ENCODE measurements at places on chromosomes 3 and 15.

- no peak for DNase-seq
Observed at GRCh38 chr15:30068326-30068725, 14.4 kb upstream of the GOLGA8J start.

DNA sequence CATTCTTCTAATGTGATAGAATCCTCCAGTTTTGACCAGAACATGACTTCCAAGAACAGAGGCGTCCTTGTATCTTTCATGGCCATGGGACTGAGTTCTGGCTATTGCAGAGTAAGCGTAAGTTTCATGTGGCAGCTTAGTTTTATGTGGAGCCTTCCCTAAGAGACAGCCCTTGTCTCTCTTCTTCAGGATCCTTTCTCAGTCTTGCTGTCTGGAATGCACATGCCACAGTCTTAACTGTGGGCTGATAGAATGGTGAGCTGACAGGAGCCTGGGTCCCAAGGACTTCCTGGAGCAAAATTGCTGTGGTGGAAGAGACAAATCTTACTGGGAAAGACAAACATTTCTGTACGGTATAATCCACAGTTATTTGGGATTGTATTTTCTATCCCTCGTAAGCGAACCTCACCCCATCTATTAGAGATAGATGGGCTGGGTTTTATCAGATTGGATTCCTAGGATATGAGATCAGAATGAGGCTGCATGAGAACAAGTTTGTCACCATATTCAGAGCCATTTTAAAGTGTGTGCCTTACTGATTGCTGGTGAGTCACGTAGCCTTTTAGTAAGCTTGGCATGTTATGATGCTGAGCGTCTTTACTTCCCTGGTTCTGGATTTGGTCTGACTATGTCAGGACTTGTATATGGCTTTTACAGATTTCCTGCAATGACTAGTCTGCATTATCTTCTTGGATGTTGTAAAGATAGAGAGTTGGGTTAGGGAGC lies 32.8 kb downstream of the CDIN1 start:
- no peak for DNase-seq

DNA sequence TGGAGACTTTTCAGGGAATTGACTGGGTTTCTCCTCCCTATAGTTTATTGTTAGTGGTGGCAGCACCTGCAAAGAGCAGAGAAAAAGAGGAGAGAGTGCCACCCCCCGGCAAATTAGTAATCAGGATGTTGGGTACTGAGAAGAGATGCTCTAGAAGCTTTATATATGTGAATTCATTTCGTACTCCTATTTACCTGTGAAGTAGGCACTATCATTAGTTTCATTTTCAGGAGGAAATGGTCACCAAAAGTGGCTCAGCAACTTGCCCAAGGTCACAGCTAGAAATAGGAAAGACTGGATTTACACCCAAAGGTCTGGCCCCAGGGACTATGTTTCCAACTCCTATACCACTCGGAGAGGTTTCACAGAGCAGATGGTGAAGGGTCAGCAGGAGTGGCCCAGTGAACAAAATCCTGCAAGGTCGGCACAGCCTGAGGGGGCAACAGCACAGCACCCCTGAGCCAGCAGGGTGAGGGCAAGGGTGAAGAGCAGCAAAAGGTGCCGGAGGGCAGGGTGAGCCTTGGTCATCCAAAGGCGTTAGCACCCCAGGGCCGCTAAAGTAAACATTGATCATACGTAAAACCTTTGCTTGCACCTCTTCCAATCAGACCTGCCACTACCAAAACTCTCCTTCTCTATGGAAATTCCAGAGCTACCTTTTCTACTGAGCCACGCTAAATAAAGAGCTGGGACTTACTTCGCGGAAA lies 23.6 kb downstream of the VGLL4 start:
- no peak for DNase-seq

DNA sequence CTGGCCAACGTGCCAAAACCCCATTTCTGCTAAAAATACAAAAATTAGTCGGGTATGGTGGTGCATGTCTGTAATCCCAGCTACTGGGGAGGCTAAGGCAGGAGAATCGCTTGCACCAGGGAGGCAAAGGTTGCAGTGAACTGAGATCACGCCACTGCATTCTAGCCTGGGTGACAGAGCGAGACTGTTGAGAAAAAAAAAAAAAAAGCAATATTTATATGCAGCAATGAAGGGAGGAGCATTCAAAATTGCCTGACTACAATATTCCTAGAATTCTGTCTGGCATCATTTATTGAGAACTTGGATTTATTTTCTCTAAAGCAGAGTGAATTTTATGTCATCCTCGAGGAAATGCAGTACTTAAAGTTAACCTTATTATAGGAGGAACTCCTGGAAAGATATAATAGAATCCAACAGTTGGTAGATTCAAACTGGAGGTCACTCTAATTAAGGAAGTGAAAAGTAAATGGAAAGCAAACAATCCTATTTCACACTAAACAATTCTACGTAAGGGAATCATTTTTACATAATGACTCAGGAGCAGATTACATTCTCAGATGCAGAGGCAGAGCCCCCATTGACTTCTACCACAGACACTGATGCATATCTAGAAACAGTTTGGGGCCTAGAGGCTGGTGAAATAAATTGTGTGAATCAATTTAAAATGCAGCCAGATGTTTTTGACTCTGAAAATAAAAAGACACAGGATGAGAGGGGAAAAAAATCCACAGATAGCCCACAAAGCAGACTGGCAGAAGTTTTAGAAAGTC lies 82.1 kb upstream of the FHIT start:
- no peak for DNase-seq

DNA sequence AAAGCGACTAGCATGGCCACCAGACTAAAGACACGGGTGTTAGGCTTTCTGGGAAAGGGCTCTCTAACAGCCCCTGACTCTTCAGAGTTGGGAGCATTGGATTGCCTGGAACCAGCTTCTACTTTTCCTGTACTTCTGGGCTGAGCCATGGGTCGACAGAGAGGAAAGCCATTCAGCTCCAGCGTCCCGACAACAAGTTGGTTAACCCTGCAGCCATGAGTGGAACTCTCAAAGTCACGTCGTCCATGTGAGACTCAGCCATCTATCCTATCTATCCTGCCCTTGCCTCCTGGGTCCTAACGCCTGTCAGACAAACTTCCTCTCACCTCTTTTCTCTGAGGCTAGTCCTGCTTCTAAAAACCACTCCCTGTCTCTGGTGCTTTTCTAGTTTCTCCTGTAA lies 32.6 kb upstream of the TBC1D5 start:
- no peak for DNase-seq
